ENCODE measurements at places on chromosomes 5 and 9. TPM values are rescaled to one million over a fixed set of nuclear protein-coding genes. Genes with fewer than 3 reads are reported as not detected.

Gene MARVELD2
- 3.5 TPM for total RNA-seq

DNA sequence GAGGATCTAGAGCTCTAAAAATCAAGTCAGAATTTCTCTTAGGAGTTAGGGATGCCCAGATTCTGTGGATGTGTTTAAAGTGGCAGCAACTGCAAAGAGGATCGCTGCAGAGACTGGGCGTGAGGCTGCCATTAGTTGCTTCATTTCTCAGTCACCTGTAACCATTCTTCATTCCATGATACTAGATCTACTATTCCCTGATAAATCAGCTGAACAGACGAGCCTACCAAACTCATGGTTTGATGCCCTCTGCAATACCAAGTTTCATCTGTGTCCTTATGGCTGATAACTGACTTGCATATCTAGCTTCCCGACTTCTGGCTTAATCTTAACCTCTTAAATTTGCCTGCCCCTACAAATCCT lies 33.3 kb downstream of the UBE2R2 start:
- no peak for DNase-seq

DNA sequence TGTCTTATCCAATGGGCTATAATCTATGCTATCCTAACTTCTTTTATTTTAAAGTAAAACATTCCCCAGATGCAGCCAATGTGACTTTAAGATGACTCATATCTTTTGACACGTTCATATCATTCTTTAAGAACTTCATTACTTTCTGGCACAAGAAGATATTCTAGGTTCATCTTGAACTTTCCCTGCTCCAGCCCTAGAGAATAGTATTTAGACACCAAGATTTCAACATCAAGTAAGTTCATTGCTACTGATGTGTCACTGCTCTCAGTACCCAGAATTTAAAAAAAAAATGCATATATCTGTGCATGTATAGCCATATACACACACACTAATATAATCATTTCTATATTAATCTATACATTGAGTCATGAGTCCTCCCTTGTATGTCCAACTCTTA lies 175.2 kb downstream of the SAXO1 start:
- no peak for DNase-seq

GRCh38 chr5:153752890-153753289 lies 262.4 kb downstream of the GRIA1 start:
- no peak for DNase-seq

- DNase-seq = no peak
Measured at GRCh38 chr9:71552480-71552879, 215.8 kb downstream of the CEMIP2 start.

DNA sequence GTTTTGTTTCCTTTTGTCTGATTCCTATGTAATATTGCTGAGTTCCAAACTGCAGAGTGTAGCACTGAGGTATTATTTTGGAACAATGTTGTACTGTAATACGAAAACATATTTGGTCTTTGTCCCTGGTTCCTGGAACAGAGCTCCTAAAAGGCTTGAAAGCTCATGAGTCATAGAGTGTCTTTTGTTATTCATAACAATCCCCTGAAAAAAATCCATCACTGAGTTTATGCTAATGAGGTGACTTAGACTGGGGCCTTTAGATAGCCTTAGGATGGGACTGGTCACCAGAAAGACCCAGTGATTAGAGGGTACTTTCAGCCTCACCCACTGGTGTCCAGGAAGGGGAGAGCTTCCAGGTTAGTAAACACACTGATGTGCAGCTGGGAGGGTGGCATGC lies 132.7 kb upstream of the POU5F2 start:
- DNase-seq = no peak

Gene SOX30
- 0.24 TPM for total RNA-seq
